ENCODE measurements at places on chromosomes 2 and 18. TPM values are rescaled to one million over a fixed set of nuclear protein-coding genes. Genes with fewer than 3 reads are reported as not detected.

The E2F6 gene
- 21.0 TPM for polyA plus RNA-seq

The TUBB8B gene
- polyA plus RNA-seq: 1.9 TPM

The FZD7 gene
- 54.8 TPM for polyA plus RNA-seq

The RNF152 gene
- 6.2 TPM for polyA plus RNA-seq

The KLHL14 gene
- polyA plus RNA-seq: 27.4 TPM

The GAREM1 gene
- 31.7 TPM for polyA plus RNA-seq

The PTH2R gene
- polyA plus RNA-seq: 56.2 TPM

Data from renal pelvis (tissue), 12 donors.